ENCODE measurements at places on chromosomes 2 and 18.

- DNase-seq: no peak
Observed at GRCh38 chr2:175205523-175205922, 24.0 kb upstream of the ATP5MC3 start.

DNA sequence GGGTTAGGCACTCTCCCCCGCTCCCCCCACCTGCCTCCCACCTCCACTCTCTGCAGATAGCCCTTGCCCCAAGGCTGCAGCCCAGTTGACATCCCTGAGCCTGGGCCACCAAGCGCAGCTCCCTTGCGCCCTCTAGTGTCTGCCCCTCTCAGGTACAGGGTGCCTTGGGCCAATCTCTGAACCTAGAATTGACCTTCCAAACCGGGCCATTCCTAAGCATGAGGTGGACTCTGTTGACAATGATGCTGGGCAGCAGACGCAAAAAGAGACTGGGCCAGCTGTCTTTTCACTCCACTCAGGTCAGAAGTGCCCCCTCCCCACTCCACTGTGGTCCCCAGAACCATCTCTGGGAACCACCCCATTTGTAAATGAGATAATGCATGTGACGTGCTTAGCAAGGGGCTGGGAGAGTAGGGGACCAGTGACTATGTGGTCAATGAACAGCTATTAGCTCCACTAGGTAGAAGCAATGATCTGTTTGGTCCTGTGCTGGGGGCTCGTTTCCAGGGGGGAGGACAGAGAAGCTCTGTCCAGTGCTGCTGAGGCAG lies 43.3 kb upstream of the PLB1 start:
- peak; percentile 52 for DNase-seq

- DNase-seq: no peak
Observed at GRCh38 chr2:40741532-40741931, 289.6 kb upstream of the SLC8A1 start.

DNA sequence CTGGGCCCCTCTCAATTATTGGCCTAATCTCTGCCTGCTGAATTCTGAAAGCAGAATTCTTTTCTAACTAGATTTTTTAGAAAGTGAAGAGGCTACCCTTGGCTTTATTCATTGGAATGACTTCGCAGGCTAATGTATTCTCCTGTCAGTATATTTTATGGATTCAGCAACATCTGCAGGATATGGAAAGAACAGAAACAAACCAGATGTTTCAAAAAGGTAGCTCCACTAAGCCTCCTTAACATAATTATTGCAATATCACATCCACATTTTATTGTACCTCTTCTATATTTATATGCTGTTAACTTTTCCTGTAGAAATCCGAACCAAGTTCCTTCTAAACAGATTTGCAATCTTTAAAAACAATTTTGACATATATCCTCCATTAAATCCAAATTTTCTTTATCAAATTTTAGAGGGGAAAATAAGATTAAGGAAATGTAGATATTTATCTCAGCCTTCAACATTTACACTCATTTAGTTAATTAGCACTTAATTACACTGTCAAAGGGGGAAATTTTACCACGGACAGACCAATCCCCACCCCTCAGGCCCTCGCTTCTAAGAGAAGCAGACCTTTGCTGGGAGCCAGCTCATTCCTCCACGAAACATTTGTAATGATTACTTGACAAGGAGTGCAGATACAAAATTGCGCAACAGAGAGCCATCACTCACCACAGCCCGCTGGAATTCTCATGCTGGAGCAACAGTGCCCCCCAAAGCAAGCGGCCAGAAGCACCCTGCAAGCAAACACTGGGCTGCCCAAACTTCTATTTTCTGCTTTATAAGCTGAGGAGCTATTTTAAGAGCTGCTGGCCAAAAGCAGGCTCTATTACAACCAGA lies 253.4 kb downstream of the ETAA1 start:
- no peak for DNase-seq

DNA sequence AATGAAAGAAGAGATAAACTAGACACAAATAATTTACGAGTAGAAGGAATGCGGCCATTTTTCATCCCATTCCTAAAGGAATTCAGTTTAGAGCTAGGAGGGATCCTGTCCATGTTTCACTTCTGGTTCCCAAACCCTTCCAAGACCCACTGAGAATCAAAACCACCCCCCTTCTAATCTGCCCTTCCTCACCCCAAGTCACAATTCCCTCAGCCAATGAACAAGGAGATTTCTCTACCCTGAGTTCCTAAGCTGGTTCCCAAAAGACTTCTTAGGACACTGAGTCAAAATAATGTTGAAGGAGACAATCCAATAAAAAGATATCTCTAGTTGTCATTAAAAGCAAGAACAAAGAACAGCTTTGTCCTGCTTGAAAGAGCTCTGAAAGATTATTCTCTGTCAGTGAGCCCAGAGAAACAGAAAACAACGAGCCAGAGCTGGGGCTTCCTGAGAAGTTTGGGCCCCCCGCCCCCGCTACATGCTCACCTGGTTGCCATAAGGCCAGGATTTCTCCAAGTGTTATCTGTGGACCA lies 45.7 kb downstream of the STK39 start:
- no peak for DNase-seq

GRCh38 chr2:15965564-15966019 lies 25.2 kb downstream of the MYCN start:
- no peak for DNase-seq

- no peak for DNase-seq
Observed at GRCh38 chr18:26181343-26181826, 44.9 kb upstream of the TAF4B start.

- peak; percentile 25 for DNase-seq
Observed at GRCh38 chr2:169221745-169222369, 140.5 kb downstream of the LRP2 start.

DNA sequence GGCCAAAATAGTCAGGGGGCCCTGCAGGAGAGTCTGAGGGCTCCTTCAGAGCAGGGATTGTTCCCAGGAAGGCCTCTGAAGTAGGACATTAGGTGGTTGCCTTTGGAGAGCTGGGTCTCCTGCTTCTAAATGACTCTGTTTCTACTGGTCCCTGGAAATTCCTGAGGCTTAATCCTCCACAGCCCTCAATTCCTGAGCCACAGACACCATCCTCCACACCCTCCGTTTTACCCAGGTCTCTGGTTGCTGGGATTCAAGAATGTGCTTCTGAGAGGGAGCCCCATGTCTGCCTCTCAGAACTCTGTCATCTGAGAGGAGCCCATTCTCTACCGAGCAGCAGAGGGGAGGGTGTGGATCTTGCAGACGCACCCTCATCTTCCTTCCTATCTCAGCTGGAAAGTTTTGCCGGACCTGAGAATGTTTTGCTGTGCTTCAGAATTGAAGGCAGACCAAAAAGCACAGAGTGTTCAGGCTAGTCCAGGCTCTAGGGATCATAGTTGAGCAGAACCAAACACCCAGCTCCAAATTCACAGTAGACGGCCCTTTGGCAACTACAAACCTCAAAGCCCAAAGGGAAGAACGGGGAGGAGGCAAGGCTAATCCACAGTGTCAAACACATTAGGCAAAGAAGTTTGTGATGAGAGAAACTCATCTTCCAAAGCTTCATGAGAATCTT lies 8.1 kb downstream of the VIT start:
- no peak for DNase-seq

DNA sequence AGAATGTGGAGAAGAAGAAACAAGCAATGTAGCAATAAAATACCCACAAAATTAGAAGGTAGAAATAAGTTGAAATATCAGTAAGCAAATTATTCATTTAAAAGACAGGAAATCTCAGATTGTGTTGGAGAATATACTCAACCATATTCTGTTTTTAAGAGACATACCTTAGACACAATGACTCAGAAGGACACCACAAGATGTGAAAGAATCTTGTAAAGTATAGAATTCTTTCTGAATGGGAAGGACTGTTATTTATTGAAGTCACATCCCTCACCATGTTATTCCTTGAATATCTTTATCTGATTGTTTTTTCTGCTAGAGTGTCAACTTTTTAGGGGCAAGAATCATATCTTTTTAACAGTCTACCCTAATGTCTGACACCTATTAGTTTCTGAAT lies 50.4 kb downstream of the CTAGE1 start:
- no peak for DNase-seq

DNA sequence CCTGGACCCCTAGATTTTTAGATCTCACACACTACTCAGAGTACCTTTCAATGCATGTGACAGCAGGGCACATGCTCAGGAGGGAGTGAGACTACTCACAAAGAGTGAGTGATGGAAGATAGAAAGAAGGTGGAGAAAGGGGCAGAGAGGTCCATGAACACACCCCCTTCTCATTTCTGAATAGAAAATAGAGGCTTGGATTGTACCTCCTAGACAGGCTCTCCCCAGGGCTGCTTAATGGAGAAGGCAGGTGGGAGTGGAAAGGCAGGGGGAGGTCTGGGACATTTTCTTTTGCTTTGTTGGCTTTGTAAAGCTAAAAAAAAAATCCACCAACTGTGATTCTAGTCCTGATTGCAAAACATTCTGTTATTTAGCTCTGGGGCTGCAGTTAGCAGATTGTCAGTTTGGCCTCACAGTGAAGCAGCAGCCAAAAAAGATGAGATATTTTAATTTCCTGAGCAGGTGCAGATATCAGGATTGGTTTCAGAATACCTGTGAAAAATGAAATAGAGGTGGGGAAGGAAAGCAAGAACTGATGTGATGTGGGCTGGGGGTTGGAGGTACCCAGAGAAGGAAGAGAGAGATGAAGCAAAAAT lies 119.3 kb upstream of the GYPC start:
- DNase-seq: no peak

DNA sequence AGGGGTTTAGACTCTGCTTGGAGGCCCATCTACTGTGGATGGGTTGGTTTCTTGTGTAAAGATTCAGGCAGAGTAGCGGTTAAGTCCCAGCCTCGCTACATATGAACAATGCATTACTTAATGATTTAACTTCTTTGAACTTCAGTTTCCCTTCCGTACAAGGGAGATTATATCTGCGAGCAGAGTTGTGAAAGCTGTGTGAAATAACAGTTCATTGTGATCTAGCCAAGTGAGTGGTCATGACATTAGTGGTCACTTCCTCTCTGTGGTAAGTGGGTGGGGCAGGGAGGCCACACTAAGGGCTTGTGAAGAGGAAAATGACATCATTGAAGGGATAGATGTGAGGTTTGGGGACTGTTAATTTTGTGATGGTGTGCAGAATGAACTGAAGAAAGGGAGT lies 14.1 kb upstream of the MEX3C start:
- DNase-seq: no peak

DNA sequence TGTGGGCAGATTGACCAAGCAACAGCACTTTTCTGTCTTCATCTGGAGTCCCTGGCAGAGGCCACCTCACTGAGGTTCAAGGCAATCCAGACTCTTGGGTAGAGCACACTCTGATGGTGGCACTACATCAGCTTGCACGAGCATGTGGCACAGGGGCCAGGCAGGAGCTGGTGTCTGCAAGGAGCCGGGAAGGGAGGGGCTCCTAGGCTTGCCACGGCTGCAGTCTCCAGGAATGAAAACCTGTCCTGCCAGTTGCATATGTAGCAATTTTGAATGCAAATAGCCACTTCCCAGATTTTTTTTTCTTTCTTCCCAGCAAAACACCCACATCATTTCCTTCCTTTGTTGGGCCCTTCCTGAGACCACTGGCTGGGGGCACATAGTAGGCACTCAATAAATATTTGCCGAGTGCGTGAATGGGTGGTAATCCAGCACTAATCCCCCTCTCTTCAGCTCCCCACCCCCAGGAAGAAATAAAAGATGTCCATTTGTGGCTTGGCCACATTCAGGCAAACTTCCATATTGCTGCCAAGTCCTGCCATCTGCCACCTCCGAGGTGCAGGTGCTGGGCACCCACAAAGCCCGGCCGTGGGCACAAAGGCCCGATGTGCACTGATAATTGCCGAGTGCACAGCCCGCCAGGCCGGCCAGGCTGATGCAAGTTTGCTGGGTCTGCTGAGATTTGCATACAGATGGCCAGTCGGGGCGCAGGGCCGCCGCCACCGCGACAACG lies 72.4 kb downstream of the MYCN start:
- no peak for DNase-seq

- DNase-seq: no peak
Observed at GRCh38 chr2:207772081-207772843, 2.6 kb upstream of the FZD5 start.

- no peak for DNase-seq
Observed at GRCh38 chr18:36130039-36130831, 536 bp downstream of the ELP2 start.

DNA sequence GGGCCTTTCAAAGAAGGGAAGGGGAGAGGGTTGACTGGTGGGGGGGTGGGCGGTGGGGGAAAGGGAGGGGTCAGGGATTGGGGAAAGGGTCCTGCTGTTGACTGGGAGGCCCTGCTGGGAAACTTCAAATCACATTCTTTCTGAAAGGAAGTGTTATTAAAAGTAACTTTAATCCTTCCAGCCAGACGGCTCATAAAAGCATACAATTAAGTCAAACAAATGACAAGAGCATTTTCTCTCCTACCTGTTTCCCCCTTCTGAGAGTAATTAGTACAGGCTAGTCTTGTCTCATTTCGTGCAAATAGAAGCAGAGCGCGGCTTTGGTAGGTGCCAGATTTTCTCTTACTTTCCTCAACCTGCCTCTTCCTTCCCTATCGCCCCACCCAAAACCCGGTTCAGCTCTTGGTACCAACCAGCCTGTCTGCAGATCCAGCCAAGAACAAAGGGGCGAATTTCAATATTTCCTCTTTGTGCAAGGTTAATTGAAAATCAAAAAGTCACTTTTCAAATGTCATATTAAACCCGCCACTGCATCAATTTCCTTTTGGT lies 2112.6 kb upstream of the PIK3C3 start:
- no peak for DNase-seq
